ENCODE measurements at places on chromosomes 16 and 17. TPM values are rescaled to one million over a fixed set of nuclear protein-coding genes. Genes with fewer than 3 reads are reported as not detected.
A peak's percentile ranks its signal among the peaks of the same experiment; 100 is the strongest.

DNA sequence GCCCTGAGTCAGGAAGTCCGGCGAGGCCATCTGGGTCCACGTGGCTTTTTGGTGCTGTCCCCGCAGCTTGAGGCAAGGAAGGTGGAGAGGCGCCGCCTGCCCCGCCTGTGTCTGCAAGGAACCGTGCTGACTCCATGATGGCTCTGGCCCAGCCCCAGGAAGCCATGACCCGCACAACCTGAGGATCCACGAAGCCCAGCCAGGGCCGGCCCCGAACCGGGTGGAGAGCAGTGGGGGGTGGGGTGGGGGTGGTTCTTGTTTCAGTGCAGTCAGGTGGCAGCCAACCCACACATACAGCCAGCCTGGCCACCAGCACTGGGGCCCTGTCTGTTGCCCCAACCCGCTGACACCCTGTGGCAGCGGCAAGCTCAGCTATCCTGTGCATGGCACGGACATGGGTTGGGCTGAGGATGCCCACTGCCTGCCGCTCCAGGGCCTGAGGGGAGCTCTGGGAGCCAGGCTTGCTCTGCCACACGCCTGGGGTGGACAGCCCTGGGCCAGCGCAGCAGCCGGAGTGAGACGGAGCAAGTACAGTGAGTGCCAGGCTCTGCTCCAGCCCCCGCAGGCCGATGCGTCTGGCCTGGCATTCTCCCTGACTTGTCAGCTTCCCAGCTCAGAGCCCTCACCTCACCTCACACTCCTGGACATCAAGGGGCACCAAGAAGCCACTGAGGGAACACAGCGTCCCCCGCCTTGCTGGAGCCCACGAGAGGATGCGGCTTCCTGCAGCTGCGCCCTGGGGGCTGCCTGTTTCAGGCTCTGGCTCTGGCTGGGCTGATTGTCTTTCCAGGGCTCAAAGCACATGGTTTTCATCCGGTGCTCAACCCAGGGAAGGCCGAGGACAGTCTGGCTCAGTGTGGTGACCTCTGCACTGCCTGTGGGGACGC lies 68.8 kb downstream of the LMF1 start:
- DNase-seq, result peak; percentile 73

DNA sequence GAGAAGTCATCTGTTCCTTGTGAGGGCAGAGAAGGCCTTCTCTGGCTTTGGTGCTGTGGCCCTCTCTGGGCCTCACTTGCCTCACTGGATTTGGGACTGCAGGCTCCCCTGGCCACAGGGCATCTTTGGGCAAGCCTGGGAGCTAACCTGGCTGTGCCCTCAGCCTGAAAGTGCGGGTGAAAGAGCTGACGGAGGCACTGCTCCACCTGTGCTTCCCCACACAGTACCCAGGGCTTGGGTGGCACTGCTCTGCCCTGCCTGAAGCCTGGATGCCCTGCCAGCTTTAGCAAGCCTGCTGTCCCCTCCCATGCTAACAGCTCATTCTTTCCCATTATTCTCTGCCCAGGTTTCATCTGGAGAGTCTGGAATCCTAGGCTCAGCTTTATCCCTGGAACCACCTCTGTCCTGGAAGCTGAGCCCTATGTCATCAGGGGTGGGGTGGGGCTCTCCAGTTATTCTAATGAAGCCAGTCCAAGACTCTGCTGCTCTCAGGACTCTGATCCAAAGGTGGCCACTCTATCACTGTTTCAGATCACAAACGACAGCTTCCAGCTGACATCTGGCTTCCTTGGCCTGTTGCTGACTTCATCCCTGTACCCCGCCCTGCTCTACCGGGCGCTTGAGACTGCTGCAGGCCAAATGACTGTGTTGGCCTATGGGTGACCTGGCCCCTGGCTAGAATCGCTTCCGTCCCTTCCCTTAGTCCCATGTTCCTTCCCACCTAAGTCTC lies 29.3 kb downstream of the HIC1 start:
- DNase-seq, result no peak

DNA sequence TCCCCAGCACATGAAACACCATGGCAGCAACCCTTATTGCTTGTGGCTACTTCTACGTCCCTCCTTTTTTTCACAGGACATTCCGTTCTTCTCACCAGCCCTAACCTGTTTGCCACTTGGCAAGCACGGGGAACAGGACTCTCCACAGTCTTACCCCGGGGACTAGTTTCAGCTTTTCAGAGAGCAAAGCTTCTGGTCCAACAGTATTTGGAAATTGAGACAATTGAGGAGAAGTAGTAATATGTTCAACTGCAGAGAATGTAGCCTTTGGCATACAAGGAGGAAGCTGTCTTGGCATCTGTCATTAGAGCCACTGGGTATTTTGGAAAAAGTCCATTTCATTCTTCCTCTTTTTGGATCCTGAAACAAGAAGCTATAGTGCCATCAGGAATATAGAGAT lies 65.7 kb downstream of the MAP2K6 start:
- DNase-seq, result no peak

GRCh38 chr17:81365601-81366585 lies 29.4 kb upstream of the BAHCC1 start:
- no peak for DNase-seq

GRCh38 chr17:8154608-8155155 lies 2.5 kb upstream of the PER1 start:
- DNase-seq, result no peak

Gene TEFM
- total RNA-seq, result 11.9 TPM

Gene ZC3H7A
- 19.7 TPM for total RNA-seq

Gene ZSCAN32
- total RNA-seq, result 19.9 TPM

Gene EDC4
- total RNA-seq, result 88.0 TPM

Data from H7 (cell line).